Ovary (tissue), 10 donors: ENCODE measurements at places on chromosomes 2 and 18.
A peak's percentile ranks its signal among the peaks of the same experiment; 100 is the strongest.

- DNase-seq: peak; percentile 52
Measured at GRCh38 chr2:168191955-168192785, 55.2 kb downstream of the STK39 start.

GRCh38 chr2:230669386-230669950 lies 43.2 kb upstream of the CAB39 start:
- no peak for DNase-seq

GRCh38 chr18:71625556-71626090 lies 918.5 kb downstream of the CBLN2 start:
- no peak for DNase-seq

DNA sequence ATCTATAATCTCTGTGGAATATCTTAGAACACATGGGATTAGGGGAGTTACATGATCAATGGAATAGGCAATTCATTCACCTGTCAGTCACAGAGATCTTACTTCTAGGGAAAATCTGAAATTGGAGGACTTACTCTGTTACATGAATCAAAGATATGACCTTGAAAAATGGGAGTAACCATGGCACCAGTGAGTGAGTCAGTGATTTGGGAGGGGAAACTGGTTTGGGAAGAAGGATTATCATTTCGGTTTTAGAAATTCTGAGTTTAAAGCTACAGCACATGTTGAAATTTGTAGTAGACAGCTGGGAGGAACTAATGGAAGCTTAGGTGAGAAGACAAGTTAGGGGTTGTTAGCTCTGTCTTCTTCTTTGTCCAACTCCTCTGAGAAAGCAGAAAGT lies 153.7 kb downstream of the CAMKMT start:
- no peak for DNase-seq
